ENCODE measurements at places on chromosomes 3 and 15.
A peak's percentile ranks its signal among the peaks of the same experiment; 100 is the strongest.

DNA sequence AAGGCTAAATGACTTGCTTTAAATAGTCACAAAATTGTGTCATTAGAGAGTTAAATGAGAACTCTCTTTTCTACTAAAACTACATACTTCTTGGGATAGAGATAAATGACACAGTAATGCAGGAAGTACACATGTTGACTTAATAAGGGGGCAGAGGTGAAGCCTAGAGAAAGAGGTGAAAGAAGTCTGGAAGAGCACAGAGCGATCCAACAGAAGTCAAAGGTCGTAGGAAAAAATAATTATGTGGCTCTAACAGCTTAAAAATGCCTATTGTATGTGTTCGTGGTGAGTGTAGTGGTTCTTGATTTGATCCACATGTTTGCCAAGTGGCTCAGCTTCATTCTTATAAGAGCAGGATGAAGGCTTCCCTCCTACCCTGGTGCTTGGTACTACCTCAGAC lies 61.7 kb downstream of the TMEM212 start:
- DNase-seq, result no peak

DNA sequence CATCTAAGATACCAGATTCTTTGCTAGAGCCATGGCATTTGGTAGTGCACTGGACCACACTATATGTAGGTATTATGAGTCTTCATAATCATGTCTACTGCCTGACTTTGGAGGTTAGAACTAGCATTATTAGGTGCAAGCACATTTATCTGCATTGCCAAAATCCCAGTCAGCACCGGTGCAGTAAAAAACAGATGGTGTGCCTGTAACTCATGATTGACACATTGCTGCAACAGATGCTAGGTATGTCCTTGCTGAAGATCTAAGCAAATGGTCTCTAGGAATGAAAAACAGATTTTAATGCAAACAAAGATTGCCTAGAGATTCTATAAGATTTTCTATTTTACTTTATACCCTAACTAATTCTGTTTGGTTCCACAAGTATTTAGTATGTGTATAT lies 47.7 kb downstream of the MYO5A start:
- no peak for DNase-seq

GRCh38 chr3:45793482-45794176 lies 2.7 kb downstream of the SLC6A20 start:
- DNase-seq, result peak; percentile 25

DNA sequence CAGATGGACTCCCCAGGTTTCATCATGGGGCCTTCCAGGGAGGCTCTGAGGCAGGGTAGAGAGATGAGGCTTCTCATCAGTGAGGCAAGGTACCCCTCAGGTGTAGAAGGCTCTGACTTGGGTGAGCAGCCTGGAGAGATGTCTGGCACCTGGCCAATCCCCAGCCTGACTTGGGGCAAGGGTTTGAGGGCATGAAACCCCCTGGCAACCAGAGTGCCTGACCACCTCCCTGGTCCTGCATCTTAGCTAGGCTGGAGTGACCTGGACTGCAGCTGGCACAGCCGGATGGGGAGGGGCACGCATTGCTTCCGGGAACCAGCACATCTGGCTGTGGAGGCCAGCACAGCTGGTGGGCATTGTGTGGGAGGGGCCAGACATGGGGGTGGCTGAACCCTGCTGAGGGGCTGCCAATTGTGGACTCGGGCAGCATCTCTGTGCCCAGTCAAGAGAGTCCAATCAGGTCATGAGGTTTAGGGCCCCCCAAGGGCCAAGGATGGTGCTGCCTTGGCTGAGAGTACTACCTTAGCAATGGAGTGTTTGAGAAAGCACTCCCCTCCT lies 1.9 kb downstream of the ZBTB47 start:
- no peak for DNase-seq

DNA sequence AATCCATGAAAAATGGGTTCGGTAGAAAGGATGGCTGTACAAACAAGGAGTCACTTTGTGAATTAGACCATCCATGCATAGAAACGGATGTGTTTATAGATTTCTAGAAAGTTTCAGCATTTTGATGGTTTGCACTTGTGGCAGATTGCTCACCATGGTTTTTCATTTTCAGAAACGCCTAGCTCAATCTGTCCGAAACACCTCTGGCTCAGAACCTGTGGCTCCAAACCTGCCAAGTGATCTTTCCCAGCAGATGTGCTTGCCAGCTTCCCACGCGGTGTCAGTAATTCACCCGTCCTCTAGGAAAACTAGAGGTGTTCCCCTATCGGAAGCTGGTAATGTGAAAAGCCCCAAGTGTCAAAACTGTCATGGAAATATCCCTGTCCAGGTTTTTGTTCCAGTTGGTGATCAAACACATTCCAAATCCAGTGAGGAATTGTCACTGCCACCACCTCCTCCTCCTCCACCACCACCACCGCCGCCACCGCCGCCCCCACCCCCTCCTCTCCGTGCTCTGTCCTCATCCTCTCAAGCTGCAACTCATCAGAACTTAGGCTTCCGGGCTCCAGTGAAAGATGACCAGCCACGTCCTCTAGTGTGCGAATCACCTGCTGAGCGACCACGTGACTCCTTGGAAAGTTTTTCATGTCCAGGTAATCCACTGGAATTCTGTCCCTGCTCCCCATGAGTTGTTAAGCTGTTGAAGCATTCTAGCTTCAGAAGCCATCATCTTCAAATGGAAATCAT lies 21.2 kb downstream of the WHAMM start:
- no peak for DNase-seq

GRCh38 chr15:59553879-59554735 lies 57.5 kb upstream of the GCNT3 start:
- DNase-seq, result no peak

- peak; percentile 75 for DNase-seq
These were observed 584.4 kb downstream of the GRM7 start for GRCh38 chr3:7445331-7445730.

DNA sequence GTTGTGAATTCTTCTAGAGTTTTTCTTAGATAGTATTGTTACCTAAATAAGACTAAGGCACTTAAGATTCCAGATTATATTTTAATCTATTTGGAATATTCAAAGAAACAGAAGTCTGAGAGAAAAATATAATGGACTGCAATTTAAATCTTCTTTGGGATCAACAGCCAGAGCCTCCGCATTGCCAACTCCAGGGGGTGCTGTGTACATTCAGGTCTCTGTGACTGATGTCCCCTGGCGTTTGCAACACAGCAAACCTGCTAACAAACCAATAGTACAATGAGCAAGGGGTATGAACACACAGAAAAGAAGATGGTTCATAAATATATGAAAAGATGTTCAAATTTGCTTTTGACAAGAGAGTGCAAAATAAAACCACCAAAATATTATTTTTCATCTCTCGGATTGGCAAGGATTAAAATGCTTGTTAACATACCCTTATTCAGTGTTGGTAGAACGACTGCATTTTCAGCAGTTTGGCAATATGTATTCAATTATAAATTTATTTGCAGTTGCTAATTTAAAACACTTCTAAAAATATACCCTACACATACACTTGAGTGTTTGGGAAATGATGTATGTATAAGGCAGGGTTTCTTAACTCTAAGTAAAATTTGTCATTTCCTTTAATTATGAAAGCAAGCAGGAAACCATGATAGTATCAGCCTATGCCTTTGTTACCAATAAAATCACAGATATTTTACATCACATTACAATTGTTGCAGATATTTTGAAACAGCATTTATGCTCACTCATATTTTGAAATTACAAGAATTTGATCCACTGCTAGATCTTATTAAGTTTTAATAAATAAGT lies 16.1 kb upstream of the TM4SF1 start:
- peak; percentile 86 for DNase-seq

- DNase-seq, result no peak
These were observed 190.5 kb upstream of the CMC1 start for GRCh38 chr3:28050885-28051284.

DNA sequence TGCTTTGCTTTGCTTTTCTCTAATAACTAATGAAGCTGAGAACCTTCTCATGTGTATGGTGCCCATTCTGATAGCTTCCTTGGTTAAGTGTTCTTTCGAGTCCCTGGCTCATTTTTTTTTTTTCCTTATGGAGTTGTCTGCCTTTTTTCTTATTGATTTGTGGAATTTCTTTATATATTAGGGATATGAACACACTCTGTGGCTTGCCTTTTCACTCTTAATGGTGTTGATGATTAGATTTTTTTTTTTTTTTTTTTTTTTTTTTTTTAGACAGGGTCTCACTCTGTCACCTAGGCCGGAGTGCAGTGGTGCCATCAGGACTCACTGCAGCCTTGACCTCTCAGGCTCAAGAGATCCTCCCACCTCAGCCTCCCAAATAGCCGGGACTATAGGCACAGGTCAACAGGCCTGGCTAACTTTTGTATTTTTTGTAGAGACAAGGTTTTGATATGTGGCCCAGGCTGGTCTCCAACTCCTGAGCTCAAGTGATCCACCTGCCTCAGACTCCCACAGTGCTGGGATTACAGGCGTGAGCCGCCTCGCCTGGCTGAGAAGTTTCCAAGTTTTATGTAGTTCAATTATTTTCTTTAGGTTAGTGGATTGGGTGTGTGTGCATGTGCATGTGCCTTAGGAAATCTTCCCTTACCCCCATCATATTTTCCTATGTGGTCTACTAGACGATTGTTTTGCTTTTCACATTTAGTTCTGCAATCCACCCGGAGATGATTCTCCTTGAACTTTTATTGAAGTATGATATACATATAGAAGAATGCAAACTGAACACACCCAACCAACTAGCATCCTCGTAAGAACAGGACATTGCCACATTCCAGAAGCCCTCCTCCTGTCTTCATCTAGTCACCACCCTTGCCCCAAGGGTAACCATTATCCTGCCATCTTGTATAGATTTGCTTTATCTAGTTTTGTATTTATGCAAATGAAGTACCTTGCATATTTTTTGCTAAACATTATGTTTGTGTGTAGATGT lies 1.7 kb upstream of the SNRPA1 start:
- peak; percentile 13 for DNase-seq

- DNase-seq, result no peak
These were observed 3.0 kb downstream of the DLL4 start for GRCh38 chr15:40932156-40932555.

DNA sequence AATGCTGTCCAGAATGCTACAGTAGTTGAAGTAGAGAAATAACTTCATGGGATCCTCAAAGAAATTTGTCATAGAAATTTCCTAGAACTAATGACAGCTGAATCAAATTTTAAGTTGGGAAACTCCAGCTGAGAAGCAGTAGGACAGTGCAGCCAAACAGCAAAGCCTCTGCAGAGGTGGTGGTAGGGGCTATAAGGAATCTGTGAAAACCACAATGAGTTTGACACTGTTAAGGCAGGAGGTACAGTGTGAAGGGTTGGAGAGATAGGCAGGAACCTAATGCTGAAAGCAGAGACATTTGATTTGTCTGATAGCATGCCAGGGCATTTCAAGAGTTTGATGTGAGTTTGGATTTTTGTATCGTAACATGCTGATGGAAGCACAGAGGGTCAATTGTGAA lies 22.0 kb downstream of the ASTE1 start:
- DNase-seq, result no peak

- no peak for DNase-seq
These were observed 28.9 kb downstream of the POPDC2 start for GRCh38 chr3:119631516-119631915.

- DNase-seq, result peak; percentile 28
These were observed 4.8 kb downstream of the CX3CR1 start for GRCh38 chr3:39275052-39275451.

DNA sequence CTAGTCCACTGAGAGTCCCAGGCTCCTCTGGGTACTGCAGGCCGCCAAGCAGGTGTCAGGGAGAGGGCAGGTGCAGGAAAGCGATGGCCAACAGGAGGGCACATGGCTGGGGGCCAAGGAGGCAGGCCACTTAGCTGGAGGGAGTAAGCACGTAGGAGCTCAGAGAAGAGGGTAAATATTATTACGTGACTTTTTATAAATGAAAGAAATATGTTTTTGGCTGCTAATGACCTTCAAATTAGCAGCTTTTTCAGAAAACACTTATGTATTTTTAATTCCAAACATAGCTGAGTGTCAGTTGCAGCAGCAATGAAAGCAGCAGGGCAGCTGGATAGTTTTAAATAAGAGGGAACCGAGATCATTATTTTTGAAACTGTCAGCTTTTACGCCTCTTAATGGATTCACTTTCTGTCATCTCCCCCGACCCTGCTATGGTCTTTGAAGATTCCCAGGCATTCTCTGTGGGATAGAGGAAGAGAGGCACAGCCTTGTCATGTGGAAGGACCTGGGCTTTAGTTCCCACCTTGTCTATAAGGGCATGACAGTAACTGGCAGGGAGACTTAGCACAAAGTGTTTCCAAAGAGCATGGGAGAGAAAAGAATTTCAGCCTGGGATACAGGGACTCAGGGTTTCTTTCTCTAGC lies 477.1 kb downstream of the EPHB1 start:
- no peak for DNase-seq

- no peak for DNase-seq
These were observed 506.4 kb upstream of the ADAMTS9 start for GRCh38 chr3:65194047-65194714.

- DNase-seq, result peak; percentile 51
These were observed 19.9 kb downstream of the SPICE1 start for GRCh38 chr3:113495035-113495434.

DNA sequence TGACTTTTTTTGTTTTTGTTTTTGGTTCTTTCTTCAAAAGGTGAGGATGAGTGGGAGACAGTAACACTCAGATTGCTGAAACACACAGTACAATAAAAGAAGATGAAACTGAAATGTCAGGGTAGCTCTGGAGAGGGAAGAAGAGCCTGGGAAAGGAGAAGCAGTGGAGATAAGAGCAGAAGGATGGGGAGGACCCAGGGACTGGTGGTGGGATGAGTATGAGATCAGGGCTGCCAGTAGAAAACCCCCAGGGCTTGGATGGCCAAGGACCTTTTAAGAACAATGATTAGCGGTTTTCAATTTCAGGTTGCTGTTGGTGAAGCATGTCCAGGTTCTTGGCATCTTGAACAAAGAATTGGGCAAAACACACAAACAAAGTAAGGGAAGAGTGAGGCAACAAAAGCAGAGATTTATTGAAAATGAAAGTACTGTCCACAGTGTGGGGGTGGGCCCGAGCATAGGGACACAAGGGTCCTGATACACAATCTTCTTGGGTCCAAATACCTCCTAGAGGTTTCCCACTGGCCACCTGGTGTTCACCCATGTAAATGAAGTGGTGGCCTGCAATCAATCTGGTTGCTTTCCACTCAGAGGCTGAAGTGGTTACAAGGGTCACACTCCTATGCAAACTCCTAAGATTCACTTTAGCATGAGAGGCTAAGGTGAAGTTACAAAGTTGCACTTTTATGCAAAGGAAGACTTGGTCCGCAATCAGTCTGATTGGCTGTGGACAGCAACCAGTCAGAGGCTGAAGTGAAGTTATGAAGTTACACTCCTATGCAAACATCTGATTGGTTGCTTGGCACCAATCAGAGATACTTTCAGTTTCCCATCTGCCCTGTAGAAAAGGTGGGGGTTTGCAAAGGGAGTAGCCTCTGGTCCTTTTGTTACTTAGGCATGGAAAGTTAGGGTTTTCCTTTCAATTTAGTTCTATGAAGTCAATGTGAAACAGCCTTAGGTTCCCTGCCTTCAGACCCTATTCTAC lies 26.1 kb upstream of the MFSD1 start:
- no peak for DNase-seq
